ENCODE measurements at places on chromosomes 13 and 19. TPM values are rescaled to one million over a fixed set of nuclear protein-coding genes. Genes with fewer than 3 reads are reported as not detected.

DNA sequence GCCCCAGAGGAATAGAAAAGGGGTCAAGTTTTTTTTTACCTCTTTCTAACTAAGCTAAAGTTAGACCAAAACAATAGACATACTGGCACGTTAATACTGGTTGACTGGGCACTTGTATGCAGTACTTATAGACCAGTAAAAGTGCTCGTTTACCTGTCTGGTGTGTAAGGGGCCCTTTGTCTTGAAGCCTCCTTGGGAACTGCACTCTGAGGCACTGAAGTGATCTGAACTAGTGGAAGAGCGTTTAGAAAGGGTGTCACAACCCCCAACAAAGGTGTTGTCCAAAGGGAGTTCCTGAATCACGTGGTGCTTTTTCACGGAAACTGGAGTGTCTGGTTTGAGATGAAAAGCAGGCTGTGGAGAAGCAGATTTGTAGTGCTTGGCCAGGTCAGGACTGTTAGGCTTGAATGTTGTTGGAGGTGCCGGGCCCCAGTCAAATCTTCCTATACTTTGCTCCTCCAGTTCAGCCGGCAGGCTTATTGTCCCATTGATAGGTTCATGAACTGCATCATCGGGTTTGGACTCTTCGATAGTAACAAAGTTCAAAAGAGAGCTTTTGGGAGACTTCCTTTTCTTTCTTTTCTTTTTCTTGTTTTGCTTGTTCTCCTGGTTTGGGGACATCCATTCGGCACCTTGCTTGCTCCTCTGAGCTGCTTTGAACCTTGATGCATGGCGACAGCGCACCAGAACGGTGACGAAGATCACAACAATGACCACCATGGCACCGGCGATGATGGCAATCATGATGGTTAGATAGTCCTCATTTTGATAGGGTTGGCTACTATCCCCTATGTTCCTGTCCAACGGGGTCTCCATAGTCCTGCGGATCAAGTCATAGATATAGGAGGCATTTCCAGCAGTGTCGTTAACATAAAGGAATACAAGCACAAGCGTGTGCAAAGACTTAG is 4.6 kb downstream of the PCDH9 start:
- DNase-seq, result no peak

Gene SWSAP1
- polyA plus RNA-seq, result 1.3 TPM

DNA sequence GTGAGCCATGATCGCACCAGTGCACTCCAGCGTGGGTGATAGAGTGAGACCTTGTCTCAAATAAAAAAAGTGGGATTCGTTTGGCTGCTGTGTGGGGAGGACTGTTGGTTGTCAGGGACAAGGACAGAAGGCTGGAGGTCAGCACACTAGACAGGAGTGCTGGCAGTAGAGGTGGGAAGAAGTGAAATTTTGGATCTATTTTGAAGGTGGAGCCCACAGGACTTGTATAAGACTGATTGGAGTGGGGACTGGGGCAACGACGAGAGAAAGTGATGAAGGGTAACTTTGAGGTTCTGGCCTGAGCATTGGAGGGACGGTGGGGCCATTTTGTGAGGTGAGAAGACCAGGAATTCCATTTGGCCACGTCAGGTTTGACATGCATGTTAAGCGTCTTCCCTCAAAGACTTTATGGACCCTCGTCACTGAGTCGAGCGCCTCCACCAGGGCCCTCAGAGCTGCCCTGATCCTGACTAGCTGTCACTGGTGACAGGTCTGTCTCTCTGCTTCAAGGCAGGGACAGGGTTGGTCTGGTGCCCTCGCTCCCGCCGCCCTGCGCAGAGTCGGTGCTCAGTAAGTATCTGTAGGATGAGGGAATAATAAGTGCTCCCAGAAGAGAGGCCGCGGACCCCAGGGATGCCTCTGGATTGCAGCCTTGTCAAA is 673 bp downstream of the CTU1 start:
- no peak for DNase-seq

GRCh38 chr19:28631961-28632360 is 581.0 kb downstream of the UQCRFS1 start:
- no peak for DNase-seq

DNA sequence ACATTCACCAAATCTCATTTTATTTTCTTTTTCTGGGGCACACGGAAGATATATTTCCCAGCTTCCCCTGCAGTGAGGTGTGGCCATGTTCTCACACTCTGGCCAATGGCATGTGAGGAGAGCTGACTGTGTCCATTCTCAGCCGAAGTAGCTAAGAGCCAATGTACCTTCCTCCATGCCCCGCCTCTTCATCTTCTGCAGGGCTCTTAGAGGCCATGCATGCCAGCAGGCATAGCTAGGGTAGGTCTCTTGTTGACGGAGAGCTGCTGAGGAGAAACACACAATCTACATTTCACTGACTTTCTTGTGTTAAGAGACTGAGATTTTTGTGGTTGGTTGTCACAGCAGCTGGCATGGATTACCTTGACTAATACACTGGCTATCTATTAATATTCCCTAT is 9.8 kb upstream of the MICU2 start:
- no peak for DNase-seq

Gene ZBTB32
- polyA plus RNA-seq, result not detected

DNA sequence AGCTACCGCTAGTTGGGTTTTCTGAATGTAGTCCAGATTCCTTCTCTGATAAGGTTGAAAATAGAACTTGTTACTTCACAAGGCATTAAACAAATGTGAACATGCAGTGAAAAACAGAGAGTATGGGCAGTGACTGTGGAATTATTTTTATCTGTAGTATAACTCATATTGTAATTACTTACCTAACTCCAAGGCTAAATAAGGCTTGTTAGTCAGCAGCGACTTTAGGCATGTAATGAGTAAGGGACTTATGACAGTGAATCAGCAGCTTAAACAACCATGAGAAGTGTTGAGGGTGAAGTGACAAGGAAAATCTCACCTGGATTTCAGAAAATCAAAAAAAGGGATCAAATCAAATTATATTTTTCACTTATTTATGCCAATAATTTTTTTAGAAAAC is 1719.5 kb upstream of the MIR17HG start:
- no peak for DNase-seq

- no peak for DNase-seq
Measured at GRCh38 chr13:30818323-30818960, 83.1 kb downstream of the ALOX5AP start.

GRCh38 chr19:3984584-3984907 is 717 bp downstream of the EEF2 start:
- no peak for DNase-seq

GRCh38 chr13:113378825-113379224 is 14.9 kb upstream of the GRTP1 start:
- no peak for DNase-seq

Gene PLPP2
- 0.52 TPM for polyA plus RNA-seq

Gene ACER1
- polyA plus RNA-seq, result 0.13 TPM

- no peak for DNase-seq
Measured at GRCh38 chr13:95571941-95572340, 19.4 kb downstream of the CLDN10 start.

GRCh38 chr13:94854688-94855087 is 142.3 kb upstream of the SOX21 start:
- DNase-seq, result no peak

Gene TGDS
- polyA plus RNA-seq, result 9.0 TPM

Gene ZNF302
- 58.9 TPM for polyA plus RNA-seq

All from forelimb muscle (tissue), 1 donor.